ENCODE measurements at places on chromosomes 7 and 10.

GRCh38 chr7:23228412-23228811, 18.2 kb upstream of the GPNMB start:
- DNase-seq = no peak

DNA sequence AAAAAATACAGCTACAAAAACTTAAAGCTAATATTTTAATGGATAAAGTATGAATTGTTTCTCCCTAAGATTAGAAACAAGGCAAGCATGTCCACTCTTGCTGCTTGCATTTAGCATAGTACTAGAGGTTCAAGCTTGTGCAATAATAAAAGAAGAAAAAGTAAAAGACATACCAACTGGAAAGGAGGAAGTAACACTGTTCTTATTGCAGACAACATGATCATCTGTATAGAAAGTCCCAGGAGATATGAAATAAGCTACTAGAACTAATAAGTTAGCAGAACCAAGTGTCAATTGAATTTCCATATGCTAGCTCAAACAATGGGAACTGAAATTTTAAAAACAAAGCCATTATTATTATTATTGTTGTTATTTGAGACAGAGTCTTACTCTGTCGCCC, 20.0 kb upstream of the RABGEF1 start:
- no peak for DNase-seq

DNA sequence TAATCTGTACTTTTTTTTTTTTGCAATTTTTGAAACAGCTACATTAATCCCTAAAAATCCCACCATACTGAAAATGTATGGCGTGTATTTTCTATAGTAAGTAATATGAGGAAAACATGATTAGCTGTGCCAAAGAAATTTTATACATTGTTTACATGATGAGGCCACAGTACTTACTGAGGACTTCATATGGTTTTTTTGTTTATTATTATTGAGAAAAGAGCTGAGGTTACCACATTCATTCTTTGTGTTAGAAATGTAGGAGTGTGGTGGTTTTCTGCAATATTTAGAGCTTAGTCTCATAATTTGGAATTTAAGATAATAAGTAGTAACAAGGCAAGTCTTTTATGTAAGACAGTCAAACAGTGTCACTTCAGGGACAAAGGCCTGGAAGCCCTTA, 45.1 kb downstream of the SLC25A40 start:
- DNase-seq = no peak

DNA sequence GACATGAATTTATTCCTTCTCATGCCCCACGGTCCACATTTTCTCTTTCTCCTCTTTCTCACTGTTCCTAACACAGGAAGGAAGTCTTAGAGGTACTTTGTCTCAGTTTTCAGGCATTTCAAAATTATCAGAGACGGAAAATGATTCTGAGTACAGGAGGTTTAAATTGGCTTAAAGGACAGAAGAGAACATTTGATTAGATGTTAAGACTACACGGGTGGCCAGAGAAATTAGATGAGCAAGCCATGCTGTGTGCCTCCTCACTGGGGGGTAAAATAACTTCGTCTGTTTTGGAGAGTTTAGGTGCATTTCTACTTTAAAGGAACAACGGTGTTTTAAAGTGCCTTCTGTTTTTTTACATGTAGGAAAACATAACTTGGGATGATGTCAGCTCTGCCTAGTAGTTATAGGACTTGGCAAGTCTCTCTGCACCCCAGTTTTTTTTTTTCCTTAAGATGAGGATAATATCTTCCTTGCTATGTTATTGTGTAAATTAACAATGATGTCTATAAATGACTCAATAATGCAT, 66.9 kb downstream of the MCMBP start:
- DNase-seq = no peak

DNA sequence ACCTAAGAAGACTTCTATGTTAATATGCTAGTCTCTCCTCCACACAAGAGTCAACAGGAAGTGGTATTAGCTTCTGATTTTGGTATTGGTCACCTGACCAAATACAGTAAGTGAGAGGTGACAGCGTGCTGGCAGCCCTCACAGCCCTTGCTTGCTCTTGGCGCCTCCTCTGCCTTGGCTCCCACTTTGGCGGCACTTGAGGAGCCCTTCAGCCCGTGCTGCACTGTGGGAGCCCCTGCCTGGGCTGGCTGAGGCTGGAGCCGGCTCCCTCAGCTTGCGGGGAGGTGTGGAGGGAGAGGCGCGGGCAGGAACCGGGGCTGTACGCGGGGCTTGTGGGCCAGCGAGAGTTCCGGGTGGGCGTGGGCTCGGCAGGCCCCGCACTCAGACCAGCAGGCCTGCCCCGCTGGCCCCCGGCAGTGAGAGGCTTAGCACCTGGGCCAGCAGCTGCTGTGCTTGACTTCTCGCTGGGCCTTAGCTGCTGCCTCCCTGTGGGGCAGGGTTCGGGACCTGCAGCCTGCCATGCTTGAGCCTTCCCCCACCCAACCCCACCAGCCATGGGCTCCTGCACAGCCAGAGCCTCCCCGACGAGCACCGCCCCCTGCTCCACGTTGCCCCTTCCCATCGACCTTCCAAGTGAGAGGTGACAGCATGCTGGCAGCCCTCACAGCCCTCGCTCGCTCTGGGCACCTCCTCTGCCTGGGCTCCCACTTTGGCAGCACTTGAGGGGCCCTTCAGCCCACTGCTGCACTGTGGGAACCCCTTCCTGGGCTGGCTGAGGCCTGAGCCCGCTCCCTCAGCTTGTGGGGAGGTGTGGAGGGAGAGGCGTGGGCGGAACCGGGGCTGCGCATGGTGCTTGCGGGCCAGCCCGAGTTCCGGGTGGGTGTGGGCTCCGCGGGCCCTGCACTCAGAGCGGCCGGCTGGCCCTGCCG, 4.2 kb upstream of the ACSL5 start:
- no peak for DNase-seq

DNA sequence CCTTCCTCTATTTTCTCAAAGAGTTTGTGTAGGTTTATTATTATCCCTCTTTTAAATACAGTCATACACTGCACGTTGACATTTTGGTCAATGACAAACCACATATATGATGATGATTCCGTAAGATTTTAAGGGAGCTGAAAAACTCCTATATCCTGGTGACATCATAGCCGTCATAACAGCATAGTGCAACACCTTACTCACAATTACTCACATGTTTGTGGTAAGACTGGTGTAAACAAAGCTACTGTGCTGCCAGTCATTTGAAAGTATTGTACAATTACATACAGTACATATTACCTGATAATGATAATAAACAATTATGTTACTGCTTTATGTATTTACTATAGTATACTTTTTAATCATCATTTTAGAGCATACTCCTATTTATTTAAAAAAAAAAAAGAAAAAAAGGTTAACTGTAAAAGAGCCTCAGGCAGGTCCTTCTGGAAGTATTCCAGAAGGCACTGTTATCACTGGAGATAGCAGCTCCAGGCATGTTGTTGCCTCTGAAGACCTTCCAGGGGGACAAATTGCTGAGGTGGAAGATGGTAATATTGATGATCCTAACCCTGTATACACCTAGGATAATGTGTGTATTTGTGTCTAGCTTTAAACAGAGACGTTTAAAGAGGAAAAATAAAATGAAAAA, 123.3 kb upstream of the CDK1 start:
- DNase-seq = no peak

DNA sequence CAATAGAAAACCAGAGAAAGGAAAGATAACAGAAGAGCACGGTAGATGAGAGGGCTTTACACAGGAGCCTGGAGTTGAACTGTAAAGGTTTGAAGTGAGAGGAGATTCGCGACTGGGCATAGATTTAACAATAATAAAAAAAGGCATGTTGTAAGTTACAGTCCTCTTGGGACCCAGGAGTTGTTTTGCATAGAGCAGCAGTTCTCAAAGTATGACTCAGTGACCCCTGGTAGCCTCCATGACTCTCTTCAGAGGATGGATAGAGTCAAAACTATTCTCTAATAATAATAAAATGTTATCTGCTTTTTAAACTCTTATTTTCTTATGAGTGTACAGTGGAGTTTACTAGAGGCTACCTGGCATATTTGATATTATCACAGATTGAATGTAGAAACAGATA, 262.3 kb downstream of the SORCS3 start:
- no peak for DNase-seq

GRCh38 chr10:126027692-126028091, 131.3 kb downstream of the FANK1 start:
- no peak for DNase-seq

DNA sequence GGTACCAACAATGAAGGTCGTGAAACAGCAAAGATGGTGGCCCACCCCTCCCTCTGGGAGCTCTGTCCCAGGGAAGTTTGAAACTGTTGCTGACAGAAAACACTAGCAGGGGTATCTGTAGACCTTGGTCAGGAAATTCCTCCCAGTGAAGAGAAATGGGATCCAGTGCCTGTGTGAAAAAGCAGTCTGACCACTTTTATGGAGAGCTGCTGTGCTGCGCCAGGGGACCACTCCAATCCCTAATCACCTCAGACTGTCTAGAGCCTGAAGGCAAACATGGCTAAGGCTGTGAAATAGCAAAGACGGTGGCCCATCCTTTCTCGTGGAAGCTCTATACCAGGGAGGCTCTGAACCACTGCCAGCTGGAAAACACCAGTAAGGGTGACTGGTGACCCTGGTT, 38.3 kb upstream of the TMEM140 start:
- no peak for DNase-seq

- DNase-seq = no peak
Observed at GRCh38 chr7:33781796-33782195, 123.5 kb upstream of the BMPER start.

DNA sequence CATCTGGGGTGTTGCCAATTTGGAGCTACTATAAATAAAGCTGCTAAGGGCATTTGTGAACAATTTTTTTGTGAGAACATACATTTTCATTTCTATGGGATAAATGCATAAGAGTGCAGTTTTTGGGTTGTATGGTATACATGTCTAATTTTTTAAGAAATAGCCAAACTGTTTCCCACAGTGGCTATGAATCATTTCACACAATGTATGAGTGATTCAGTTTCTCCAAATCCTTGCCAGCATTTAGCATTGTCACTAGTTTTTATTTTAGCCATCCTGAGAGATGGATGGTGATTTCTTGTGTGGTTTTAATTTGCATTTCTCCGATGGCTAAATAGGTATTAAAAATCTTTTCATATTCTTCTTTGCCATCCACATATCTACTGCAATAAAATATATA, 105.3 kb downstream of the AMPH start:
- no peak for DNase-seq

DNA sequence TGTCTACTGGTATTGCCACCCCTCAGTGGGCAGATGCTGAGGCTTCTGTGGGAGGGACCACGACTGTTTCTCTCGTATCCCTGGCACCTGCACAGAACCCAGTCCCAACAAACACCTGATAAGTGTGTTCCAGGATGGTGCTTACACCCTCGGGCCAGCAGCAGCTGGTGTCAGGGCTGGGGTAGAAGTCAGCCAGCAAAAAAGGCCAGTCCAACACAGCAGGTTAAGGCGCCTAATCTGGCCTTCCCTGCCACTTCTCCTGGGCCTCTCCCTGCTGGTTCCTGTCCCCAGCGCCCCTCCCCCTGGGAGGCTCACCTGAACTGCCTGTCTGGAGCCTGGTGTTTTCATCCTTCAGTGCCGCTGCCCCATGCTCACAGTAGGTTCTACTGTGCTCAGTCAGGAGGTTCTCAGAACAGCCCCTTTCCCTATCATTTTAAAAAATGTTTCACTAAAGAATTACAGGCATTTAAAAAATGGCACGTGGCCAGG, 20.0 kb downstream of the PODXL start:
- DNase-seq = no peak

DNA sequence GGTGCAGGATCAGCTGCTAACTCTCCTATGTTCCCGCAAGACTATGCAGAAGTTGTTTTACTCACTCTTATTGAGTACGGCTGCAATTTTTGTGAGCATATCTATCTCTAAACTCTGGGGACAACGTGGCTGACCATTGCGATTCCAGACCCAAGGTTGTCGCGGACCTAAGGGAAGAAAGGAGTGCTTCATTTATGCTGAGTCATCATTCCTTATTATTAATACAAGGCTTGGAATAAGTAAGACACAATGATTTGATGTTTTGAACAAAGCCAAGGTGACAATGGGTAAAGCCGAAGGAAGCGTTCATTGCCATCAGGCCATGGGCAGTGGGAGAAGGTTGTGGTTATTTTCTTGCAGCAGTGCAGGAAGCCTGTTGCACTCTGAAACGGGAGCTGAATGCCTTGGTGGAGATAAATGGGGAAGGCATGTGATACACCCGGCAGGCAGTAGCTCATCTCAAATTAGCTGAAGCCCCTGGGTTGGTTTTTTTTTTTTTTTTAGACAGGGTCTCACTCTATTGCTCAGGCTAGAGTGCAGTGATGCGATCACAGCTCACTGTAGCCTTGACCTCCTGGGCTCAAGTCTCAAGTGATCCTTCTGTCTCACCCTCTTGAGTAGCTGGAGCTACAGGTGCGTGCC, 605.7 kb downstream of the TYW1 start:
- no peak for DNase-seq

- no peak for DNase-seq
Observed at GRCh38 chr10:124659380-124659779, 84.8 kb downstream of the FAM53B start.

DNA sequence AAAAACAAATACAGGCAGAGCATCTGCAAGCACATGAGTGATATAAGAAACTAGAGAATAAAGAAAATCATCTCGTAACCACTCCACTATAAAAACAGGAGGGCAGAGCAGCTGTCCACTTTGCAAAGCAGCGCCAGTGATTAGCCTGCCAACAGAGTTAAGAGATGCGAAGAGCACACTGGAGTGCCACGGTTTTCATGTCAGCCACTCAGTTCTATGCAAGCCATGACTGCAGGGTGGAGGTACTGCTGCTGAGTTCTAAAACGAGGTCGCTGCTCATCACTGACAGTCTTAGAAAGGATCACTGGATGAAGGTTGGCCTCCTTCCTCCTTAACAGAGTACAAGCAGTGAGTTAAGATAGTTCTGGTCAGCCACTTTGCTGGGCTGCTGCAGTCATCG, 58.5 kb downstream of the FGFR2 start:
- DNase-seq = no peak

DNA sequence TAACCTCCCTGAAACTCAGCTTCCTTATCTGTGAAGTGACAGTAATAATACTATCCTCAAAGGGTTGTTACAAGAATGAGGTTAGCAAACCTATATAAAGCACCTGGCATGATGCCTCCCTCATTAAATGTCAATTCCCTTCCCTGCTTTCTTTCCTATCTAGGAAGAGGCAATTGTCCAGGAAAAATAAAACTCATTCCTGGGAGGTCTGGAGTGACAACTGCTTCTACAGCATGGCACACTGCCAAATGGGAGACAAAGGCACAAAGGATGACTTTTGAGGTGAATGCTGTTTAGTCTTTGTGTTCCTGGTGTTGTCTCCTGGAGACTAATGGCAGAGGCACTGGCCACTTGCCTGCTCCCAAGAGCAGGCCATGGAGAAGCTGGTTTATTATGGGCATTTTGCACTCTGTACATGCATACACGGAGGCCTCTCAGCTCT, 32.2 kb upstream of the PDE1C start:
- DNase-seq = no peak
